Transverse colon (tissue), 4 donors: ENCODE measurements at places on chromosomes 7 and 10. TPM values are rescaled to one million over a fixed set of nuclear protein-coding genes. Genes with fewer than 3 reads are reported as not detected.

- H3K27ac ChIP-seq, result no peak overlapping the region
- H3K36me3 ChIP-seq, result no peaks in the 10 kb centered on the region
- H3K4me3 ChIP-seq, result no peak overlapping the region
- H3K27me3 ChIP-seq, result no peaks in the 10 kb centered on the region
- DNase-seq, result no peak
- H3K4me1 ChIP-seq, result no peaks in the 10 kb centered on the region
Measured at GRCh38 chr7:24214670-24215069, 69.3 kb upstream of the NPY start.

Gene ADAM8
- total RNA-seq, result 20.1 TPM

GRCh38 chr7:348962-349743, 59.2 kb downstream of the FOXL3 start:
- H3K27me3 ChIP-seq, result no peaks in the 10 kb centered on the region
- H3K27ac ChIP-seq, result no peak overlapping the region
- no peaks in the 10 kb centered on the region for H3K36me3 ChIP-seq
- no peak for DNase-seq

GRCh38 chr10:113433711-113434110, 119.1 kb upstream of the HABP2 start:
- no peak for DNase-seq
- H3K27me3 ChIP-seq, result no peaks in the 10 kb centered on the region
- no peak overlapping the region for H3K4me3 ChIP-seq
- H3K36me3 ChIP-seq, result no peaks in the 10 kb centered on the region
- no peak overlapping the region for H3K27ac ChIP-seq
- no peaks in the 10 kb centered on the region for H3K4me1 ChIP-seq

Gene SSC4D
- 0.41 TPM for total RNA-seq
